ENCODE measurements at places on chromosomes 1 and 21. TPM values are rescaled to one million over a fixed set of nuclear protein-coding genes. Genes with fewer than 3 reads are reported as not detected.

Gene TFAP2E
- total RNA-seq: 0.66 TPM

Gene KCTD3
- total RNA-seq: 55.7 TPM

Gene LGALS8
- 62.2 TPM for total RNA-seq

Gene UBL4B
- not detected for total RNA-seq

Gene CD1E
- total RNA-seq: 1.3 TPM

Gene RNU1-4
- 1,358 TPM for total RNA-seq

Gene RHEX
- total RNA-seq: 11.3 TPM

Gene SMYD3
- total RNA-seq: 18.8 TPM

Gene IFI44
- total RNA-seq: 22.7 TPM

Gene MPZ
- total RNA-seq: 9.0 TPM

Gene GREM2
- total RNA-seq: 52.2 TPM

Gene JAM2
- total RNA-seq: 27.4 TPM

Gene ZNF648
- not detected for total RNA-seq

Gene OR2G6
- not detected for total RNA-seq

Gene KCNE2
- not detected for total RNA-seq

Gene TMEM82
- total RNA-seq: 4.9 TPM

Gene TMOD4
- 0.78 TPM for total RNA-seq

Gene MYOM3
- 1.7 TPM for total RNA-seq

Gene KCNA10
- total RNA-seq: not detected

Gene KMO
- total RNA-seq: 0.83 TPM

Gene HAO2
- total RNA-seq: 0.17 TPM

Gene KRTAP20-4
- not detected for total RNA-seq

Gene PKP1
- total RNA-seq: 0.09 TPM

Gene KDF1
- 20.8 TPM for total RNA-seq

Gene TIE1
- 23.3 TPM for total RNA-seq

Gene HRNR
- not detected for total RNA-seq

Gene EDARADD
- 7.4 TPM for total RNA-seq

Gene LGR6
- total RNA-seq: 60.7 TPM

Gene SPATA46
- total RNA-seq: not detected

Gene DDR2
- total RNA-seq: 48.3 TPM

Gene TMIGD3
- 8.4 TPM for total RNA-seq

Gene RGS13
- total RNA-seq: 3.4 TPM

Gene CR1L
- total RNA-seq: not detected

Gene SLAMF8
- total RNA-seq: 7.3 TPM

Gene MTARC2
- total RNA-seq: 78.0 TPM

Gene C1orf141
- not detected for total RNA-seq

Gene GPR137B
- 30.5 TPM for total RNA-seq

Gene HFM1
- total RNA-seq: 0.60 TPM

Gene TFB2M
- 10.5 TPM for total RNA-seq

Gene HSD3B2
- total RNA-seq: 1.8 TPM

Gene SNRPE
- total RNA-seq: 57.7 TPM

Gene CD52
- total RNA-seq: 21.1 TPM

Gene RPAP2
- 21.5 TPM for total RNA-seq

Gene GMEB1
- 11.7 TPM for total RNA-seq

Gene TAL1
- total RNA-seq: 6.0 TPM

Gene SPRR4
- total RNA-seq: not detected

Gene ALPL
- 4.0 TPM for total RNA-seq
